ENCODE measurements at places on chromosomes 6 and 20.

DNA sequence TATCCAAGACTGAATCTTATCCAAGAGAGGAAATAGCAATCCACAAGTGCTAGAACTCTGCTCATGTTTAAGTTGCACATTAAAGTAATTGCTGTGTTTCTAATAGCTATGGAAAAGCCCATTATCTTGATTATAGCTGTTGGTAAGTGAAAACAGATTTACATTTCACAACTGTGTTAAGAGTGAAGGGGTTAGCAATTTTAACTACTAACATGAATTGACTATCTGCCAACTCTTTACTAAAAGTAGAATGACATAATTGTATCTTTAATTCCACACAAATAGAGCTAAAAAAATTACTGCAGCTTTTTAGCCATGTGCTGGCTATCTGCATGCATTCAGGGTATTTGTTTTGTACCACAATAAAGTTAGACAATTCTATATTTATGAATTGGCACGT lies 277.9 kb upstream of the IRAK1BP1 start:
- no peak for DNase-seq

GRCh38 chr6:44676826-44677433 lies 289.4 kb downstream of the CDC5L start:
- DNase-seq: no peak

- DNase-seq: no peak
Measured at GRCh38 chr6:56484669-56485068, 158.0 kb downstream of the DST start.

DNA sequence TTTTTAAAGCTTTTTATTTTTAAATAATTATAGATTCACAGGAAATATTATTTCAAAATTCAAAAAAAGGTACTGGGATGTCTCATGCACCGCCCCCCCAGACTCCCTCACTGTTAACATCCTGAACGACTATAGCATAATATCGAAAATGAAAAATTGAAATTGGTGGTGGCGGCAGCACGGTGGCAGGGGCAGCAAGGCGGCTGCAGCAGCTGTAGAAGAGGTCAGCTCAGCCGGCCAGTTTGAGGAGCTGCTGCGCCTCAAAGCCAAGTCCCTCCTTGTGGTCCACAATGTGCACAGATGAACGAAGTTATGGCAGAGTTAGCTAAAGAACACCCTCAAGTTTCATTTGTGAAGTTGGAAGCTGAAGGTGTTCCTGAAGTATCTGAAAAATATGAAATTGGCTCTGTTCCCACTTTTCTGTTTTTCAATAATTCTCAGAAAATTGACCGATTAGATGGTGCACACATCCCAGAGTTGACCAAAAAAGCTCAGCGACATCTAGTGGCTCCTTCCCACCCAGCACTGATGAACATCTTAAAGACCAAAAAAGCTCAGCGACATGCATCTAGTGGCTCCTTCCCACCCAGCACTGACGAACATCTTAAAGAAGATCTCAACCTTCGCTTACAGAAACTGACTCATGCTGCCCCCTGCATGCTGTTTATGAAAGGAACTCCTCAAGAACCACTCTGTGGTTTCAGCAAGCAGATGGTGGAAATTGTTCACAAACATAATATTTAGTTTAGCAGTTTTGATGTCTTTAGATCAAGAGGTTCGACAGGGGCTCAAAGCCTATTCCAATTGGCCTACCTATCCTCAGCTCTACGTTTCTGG lies 100.8 kb downstream of the FAM217A start:
- DNase-seq: peak; percentile 57

DNA sequence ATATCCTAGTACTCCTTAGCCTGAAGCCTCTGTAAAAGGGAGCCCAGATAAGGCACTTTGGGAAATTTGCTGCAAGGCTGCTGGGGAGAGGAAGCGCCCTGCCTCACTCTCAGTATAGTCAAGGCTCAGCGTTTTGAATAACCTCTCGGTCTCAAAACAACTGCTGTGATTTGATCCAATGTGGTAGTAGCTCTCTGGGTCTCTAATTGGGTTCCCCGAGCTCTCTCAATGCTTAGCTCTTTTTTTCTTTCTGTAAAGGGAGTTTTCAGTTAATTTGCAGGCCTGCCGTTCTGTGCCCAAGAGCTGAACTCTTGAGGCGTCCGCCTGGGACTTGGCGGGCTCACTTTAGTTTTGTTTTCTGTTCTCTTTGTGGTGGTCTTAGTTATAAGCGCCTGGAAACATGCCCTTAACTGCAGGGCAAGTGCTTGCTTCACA lies 41.2 kb downstream of the ZHX3 start:
- DNase-seq: no peak

- no peak for DNase-seq
Measured at GRCh38 chr20:50057714-50058053, 55.3 kb downstream of the UBE2V1 start.

GRCh38 chr6:11654876-11655275 lies 117.3 kb downstream of the TMEM170B start:
- DNase-seq: no peak

GRCh38 chr20:41734506-41734945 lies 116.3 kb upstream of the CHD6 start:
- peak; percentile 31 for DNase-seq

DNA sequence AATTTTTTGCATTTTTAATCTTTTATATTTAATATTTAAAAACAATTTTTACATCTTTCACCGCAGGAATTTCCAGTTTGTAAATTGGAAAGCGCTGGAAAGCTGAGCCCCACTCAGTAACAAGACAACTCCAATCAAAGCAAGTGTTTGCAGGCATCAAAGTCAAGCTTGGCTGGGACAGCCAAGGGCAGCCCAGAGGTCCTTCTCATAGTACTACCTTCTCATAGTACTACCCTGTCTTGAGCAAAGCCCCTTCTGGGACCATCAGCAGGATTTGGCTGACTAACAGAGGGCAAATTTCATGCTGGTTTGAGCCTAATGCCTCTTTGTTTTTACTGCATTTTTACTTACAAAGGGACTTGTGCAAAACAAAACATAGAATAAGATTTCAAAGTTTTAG lies 228.3 kb downstream of the SIM1 start:
- DNase-seq: no peak

GRCh38 chr6:77341058-77341986 lies 122.0 kb downstream of the HTR1B start:
- DNase-seq: peak; percentile 42

GRCh38 chr6:90212274-90212673 lies 84.4 kb downstream of the BACH2 start:
- DNase-seq: no peak

DNA sequence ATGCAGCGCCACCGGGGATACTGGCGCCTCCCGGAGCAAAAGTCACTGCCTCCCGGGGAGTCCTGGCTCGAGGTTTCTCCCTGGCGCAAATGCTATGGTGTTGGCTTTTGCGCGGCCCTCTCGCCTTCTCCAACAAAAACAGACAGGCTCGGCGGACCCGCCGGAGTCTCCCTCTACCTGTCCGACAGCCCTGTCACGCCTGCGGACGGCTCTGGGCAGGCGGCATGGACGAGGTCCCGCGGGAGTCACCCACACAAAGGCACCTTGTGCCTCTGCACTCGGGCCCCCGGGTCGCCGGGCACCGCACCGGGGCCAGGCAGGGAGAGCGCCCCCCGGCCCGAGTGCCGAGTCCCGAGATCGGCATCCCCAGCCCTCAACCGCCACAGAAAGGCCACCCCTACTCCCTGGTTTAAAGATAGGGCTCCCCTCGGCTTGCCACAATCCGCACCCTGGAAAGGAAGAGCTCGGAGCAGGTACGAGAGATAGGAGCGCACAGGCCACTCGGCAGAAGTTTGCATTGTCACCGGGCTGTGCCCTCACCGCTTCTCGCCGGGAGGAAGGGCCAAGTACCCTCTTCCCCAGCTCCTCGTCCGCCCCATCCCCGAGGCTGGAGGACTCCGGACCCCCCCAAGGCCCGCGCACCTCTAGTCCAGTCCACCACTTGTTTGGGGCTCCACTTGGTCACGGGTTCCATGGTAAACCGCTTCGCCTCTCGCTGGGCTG lies 903 bp downstream of the CNKSR3 start:
- peak; percentile 25 for DNase-seq

DNA sequence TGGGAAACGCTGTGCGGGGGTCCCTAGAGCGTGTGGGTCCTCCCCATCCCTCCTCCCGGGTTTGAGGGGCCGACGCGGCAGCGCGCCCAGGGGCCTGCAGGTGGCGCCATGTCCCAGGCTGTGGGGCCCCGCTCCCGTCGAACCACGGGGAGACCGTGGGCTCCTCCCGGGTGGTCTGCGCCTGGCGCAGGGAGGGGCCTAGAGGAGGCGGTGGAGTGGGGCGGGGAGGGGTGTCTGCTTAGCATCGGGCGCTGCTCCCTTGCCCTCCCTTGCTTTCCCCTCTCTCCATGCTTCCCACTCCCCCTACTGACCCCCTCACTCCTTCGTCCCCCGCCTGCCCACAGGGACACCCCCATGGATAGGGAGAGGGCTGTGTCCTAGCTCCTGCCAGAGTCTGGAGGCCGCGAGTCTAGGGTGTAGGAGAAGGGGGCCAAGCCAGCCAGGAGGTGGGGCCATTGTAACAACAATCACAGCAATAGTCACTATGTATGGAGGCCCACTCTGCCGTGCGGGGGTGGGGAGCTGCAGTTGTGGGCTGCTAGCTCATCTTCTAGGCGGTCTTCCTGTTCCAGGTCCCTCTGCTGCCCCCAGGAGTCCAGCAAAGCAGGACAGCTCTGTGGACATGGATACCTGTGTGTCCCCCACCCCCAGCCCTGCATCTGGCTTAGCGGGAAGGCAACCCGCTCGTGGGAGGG lies 51.7 kb downstream of the CHMP4B start:
- peak; percentile 20 for DNase-seq

DNA sequence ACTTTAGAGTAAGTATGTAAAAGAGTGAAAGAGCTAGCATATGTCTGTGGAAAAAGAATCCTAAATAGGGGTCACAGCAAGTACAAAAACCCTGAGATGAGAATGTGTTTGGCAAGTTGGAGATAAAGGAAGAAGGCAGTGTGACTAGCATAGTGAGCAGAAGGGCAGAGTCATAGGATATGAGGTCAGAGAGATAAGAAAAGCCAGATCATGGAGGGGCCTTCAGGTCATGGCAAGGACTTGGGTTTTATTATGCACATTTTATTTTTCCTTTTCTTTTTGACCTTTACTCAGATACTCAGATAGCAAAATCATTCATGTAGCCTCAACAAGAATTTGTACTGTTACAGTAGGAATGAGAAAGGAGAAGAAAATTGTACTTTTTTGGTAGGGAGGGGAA lies 138.0 kb downstream of the GJA1 start:
- no peak for DNase-seq

DNA sequence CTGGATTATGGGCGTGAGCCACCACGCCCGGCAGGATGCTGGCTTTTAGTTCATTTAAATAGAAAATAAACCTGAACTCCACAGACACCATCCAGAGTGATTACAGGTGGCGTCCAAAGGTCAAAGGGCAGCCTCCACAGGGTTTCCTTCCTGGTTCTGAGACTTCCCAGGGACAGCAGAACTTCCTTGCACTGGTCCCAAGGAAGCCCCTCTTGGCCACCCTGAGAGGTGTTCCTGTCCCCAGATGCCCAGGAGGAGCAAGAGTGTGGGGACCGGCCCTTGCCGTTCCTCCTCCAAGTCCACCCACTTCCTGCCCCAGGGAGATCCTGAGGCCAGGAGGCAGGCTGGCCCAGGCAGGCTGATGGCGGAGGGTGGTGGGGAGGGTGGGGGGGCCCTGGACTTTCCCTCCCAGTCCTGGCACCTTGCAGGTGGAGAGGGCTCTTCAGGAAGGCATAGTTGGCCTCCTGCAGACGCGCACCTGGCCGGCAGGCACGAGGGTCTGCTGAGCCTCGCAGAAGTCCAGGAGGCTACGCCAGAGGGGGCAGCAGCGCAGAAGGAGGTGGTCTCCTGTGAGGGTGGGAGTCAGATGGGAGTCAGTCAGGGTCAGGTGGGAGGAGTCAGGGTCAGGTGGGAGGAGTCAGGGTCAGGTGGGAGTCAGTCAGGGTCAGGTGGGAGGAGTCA lies 5.0 kb downstream of the FNDC11 start:
- DNase-seq: no peak

DNA sequence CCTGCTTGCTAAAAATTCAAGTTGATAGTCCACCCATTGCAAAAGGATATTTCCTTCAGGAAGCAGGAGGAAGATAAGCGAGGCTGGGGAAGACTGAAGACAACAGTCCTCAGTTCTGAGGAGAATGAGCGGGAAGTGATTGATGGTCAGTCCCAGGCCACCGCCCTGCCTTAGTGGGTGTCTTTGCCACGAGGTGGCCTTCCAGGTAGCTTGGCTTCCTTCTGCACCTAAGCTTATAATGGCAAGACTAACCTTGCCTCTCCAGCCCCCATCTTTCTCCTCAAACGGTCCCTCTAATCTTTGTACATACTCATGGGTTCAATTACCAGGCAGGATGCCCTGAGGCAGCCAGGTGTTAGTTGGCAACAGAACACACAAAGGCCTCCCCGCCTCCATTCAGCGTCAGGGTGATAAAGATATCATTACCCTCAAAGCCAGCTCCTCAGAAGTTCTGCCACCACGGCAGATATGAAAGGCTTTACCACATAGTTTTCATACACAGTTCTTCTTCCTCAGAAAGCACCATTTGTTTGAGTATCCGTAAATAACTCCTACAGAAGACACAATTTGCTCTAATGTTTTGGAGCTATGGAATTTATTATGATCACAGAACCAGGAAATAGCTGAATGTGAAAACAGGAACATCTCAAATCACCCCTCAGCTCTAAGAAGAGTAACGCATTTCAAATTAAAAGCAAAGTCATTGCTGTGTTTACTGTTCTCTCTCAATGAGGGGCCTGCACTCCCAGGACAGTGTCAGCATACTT lies 249.4 kb downstream of the ATXN1 start:
- DNase-seq: no peak

DNA sequence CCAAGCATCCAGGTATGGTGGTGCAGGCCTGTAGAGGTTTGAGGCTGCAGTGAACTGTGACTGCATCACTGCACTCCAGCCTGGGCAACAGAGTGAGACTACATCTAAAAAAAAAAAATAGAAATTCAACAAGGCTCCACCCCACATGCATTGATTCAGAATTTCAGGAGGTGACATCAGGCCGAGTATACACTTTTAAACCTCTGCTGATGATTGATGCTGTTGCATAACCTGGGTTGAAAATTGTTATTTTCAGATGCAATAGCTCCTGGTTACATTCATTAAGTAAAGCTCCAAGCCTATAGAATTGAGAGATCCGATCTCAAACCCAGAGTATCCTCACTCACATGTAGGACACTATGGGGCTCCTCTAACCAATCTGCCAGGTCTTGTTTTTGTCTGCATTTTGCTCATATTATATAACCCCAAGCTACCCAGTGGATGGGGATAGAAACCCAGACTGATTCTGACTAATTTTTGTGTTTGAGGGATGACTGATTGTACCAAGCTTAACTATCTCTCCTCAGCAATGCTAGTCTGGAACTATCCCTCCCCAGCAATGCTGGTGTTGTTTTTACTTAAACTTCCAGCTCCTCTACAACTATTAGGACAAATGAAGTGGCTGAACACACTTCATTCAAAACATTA lies 123.5 kb upstream of the PREP start:
- no peak for DNase-seq

GRCh38 chr20:37414224-37415035 lies 68.5 kb downstream of the SRC start:
- no peak for DNase-seq

GRCh38 chr20:831251-831650 lies 2.3 kb upstream of the FAM110A start:
- DNase-seq: no peak

GRCh38 chr6:33410711-33411631 lies at the start of gene PHF1:
Gene PHF1 (plus strand): TSS chr6:33411014. CDS start chr6:33412264, 1,250 bp downstream.
- DNase-seq: peak; percentile 76

Data from hematopoietic multipotent progenitor cell treated with erythropoietin and hydrocortisone succinate and interleukin-3 and kit ligand, for 17 days (in vitro differentiated cells).